ENCODE measurements at places on chromosomes 7 and 10. TPM values are rescaled to one million over a fixed set of nuclear protein-coding genes. Genes with fewer than 3 reads are reported as not detected.

CFAP70 gene
- 0.44 TPM for total RNA-seq

SVIL gene
- 12.9 TPM for total RNA-seq

PNLIPRP1 gene
- total RNA-seq: not detected

ANKRD30A gene
- total RNA-seq: not detected

KAT6B gene
- total RNA-seq: 29.5 TPM

PRSS37 gene
- total RNA-seq: not detected

OIT3 gene
- not detected for total RNA-seq
